ENCODE measurements at places on chromosomes 6 and 20. TPM values are rescaled to one million over a fixed set of nuclear protein-coding genes. Genes with fewer than 3 reads are reported as not detected.

Gene SASH1
- total RNA-seq, result 16.5 TPM

Gene LAMA4
- 29.7 TPM for total RNA-seq

DNA sequence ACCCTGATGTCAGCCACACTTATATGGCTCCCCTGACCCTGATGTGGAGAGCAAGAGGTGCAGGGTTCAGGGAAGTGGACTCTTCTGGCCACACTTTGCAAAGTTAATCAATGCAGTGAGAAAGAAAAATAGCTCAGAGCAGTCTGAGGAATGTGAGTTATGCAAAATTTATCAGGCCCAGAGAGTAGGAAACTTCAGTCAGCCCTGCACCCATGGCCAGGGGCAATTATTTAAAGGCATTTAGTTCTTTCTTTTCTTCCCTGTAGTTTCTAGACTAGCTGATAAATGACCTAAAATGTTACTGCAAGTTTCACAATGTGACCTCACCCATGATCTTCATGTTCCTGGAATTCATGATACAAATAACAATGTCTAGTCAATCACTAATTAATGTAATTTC lies 143.7 kb upstream of the GGTLC1 start:
- no peak for DNase-seq

GRCh38 chr20:47274401-47275108 lies 81.9 kb downstream of the ZMYND8 start:
- peak; percentile 97 for DNase-seq

DNA sequence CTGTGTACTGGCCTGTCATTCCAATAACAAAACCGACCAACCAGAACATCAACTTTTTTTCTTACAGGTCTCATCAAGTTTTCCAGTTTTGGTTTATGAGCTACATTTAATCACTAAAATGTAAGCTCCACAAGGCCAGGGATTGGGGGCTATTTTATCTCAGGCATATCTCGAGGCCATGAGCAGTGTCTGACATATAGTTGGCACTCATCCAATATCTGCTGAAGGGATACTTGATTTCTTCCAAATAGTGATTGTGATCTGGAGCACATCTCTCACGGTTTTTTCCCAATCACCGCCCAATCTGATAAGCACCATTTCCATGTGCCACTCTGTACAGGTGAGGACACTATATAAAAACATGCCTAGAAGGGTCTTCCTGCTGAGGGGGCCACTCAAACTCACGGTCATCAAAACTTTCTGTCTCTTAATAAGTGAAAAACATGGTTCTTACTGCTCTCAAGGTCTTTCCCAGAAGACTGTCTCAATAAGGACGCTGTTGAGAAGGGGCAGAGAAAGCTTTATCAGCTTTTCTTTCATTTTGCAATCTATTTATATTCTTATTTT lies 65.5 kb downstream of the MAN1A1 start:
- no peak for DNase-seq

GRCh38 chr6:112016320-112016719 lies 37.6 kb upstream of the CCN6 start:
- DNase-seq, result peak; percentile 40

DNA sequence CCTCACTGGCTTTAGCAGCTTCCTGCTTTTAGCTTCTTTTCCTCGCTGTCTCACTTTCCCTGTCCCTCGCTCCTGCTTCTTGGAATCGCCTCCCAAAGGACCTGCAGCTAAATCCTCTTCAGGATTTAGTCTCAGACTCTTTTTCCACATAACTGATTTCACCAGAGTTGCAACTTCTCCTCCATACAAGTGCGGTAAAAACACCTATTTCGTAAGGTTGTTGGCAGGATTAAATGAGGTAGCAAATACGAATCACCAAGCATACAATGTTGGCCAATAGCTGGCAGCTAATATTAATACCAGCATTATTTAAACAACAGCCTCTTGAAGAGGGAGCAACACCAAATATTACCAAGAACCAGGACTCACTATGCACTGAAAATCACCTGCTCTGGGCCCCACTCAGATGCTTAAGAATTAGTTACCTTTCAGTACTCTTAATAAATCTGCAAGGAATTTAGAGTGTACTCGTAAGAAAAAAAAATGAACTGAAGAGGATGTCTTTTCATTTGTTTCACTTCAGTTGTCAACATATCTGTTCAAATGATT lies 123.0 kb downstream of the DTNBP1 start:
- DNase-seq, result no peak

DNA sequence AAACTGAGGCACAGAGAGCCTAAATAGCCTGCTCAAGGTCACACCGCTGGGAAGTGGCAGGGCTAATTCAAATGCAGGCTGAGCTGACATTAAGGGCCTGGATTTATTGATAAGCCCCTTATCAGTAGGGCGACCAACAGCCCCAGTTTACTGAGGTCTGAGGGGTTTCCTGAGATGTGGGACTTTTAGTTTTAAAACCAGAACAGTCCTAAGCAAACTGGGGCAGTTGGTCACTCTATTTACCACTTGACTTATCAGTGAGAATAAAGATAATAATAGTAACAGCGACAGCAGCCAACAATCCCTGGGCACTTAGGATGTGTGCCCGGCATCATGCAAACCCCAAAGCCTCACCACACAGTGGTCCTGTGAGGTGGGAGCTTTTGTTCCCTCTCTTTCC lies 27.6 kb downstream of the PREX1 start:
- DNase-seq, result no peak

DNA sequence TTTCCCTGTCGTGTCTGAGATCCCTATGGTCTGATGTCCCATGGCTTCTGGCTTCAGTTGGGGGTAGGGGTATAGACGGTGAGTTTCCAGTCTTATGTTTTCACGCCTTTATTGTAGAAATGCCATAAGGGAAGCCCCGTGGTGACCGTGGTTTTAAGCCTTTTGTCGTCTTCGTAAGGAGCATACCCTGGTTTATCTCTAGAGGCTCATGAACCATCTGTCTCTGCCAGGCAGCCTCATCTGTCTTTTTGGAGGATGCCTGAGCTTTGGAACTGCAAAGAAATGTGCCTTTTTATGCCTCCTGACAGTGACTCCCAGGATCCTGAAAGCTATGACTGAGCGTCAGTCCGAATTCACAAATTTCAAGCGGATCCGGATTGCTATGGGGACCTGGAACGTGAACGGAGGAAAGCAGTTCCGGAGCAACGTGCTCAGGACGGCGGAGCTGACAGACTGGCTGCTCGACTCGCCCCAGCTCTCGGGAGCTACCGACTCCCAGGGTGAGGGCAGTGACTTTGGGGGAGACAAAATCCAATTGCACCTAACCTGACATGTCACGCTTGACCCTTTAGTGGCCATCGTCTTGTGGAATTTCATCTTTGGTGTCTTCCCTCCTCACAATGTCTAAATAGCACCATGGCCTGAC lies 84.6 kb downstream of the SYNJ2 start:
- no peak for DNase-seq

DNA sequence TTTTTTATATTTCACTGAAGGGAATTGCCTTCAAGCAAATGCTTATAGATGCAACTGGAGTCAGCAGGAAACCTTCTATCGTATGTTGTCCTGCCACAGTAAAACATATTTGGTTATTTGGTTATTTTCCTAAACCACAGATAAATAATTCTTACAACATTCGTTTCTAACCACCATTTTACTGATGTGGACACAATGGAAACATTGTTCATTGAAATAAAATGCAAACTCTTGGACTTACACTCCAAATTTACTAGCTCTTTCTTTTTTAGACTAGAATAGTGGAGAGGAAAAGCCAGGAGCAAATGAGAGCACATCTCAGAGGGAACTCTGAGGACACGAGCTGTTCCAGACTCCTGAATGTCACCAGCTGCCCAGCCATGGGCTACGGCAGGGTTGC lies 114.8 kb downstream of the RPS12 start:
- DNase-seq, result peak; percentile 4

DNA sequence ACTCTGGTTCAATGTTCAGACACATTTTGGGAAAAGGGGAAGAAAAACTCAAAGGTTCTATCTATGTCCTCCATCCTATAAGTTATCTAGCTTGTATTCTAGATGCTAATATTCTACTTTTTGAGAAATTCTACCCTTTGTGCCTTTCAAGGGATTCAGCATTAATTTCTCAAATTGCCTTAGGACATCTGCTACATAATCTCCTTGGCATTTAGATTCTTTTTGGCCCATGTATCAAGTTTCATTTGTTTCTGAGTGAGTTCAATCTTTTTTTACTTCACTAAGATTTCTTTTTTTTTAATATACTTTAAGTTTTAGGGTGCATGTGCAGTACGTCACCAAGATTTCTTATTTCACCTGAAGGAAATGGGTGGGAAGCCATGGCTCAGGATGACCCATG lies 232.7 kb upstream of the TENT5A start:
- DNase-seq, result peak; percentile 20

GRCh38 chr6:10078581-10078980 lies 336.3 kb downstream of the TFAP2A start:
- no peak for DNase-seq

DNA sequence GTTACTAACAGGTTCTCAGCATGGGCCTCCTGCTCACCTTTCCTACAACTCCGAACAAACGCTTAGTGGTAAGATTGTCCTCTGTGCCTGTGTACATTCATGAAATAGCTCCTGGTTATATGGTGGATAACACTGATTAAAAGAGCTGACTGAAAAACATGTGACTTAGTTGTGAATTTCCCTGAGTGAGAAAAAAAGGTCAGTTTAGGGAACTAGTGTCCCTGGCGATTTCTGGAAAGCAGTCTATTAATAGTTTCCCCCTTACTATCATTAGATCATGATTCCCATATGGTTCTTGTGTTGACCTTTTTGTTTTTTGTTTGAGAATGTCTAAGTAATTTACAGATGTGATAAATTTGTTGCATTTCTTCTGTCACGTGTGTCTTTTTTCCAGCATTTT lies 15.6 kb downstream of the SNRPC start:
- DNase-seq, result no peak

DNA sequence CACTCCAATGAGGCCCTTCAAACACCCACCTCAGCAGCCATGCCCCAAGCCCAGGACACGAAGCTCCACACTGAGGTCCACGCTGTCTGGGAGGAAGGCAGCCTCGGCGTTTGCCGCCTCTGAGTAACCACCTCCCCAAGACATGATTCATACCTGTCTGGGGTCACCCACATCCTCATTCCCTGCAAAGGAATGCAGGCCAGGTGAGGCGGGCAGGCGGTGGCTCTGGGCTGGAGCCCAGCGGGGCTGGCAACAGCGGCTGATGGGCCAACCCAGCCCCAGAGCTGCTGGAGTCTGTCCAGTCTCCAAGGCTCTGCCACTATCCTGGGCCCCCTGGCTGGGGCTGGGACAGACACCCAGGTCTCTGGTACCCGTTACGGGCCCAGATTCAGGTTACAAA lies 14.8 kb downstream of the PMEPA1 start:
- no peak for DNase-seq

GRCh38 chr6:67450641-67451040 lies 1184.4 kb upstream of the ADGRB3 start:
- DNase-seq, result no peak

DNA sequence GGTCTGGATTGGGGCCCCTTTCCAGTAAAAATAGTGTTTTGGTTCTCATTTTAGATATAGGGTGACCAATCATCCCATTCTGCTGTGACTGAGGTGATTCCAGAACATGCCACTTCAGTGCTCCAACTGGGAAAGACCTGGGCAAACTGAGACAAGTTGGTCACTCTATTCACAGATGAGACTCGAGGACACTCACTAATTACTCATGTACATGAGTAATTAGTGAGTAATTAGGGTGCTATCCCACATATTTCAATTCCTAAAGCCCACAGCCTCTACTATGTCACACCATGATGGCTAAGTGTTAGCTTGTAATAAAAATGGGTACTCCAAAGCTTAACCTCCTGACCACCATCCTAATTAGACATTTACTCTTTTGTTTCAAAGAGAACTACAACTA lies 86.0 kb downstream of the CBLN4 start:
- DNase-seq, result no peak

- peak; percentile 39 for DNase-seq
Observed at GRCh38 chr20:43941476-43942200, 27.0 kb downstream of the TOX2 start.

DNA sequence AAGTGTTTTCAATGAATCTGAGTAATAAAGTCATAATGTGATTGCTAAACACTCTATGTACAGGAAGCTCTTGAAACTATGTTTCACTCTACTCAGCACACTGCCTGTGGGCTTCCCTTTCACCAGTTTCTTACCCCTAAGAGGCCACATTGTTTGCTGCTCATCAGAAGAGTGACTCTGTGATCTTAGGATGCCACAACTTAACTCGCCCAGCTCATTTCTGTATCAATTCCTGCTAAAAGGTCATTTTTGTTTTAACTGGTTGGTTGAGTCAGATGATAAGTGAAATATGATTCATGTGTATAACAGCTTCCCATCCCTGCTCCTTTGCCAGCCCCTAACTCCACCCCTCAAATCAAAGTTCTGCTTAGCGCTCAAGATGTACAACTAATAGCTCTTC lies 9.8 kb upstream of the NDUFAF4 start:
- DNase-seq, result peak; percentile 44

DNA sequence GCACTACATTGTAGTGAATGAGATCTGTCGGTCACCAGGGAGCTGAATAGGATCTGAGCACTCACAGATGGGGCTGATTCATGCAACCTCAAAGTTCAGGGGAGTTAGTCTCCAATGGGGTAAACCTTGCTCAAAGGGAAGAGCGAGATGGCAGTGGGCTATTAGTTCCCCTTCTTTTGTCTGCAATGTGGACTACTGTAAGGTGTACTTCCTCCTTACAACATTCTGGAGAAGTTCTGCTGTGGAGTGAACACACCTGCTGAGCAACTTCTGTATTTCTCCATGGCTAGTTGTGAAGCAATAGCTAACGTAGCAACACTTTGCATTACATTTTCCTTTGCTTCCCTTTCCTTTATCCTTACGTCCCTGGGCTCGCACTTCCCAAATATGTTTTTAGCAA lies 134.3 kb upstream of the B3GAT2 start:
- DNase-seq, result no peak

GRCh38 chr6:56072856-56073255 lies 174.5 kb downstream of the COL21A1 start:
- no peak for DNase-seq
